ENCODE measurements at places on chromosomes 6 and 20.

- no peak for DNase-seq
Measured at GRCh38 chr6:34908194-34908593, 19.1 kb downstream of the ANKS1A start.

DNA sequence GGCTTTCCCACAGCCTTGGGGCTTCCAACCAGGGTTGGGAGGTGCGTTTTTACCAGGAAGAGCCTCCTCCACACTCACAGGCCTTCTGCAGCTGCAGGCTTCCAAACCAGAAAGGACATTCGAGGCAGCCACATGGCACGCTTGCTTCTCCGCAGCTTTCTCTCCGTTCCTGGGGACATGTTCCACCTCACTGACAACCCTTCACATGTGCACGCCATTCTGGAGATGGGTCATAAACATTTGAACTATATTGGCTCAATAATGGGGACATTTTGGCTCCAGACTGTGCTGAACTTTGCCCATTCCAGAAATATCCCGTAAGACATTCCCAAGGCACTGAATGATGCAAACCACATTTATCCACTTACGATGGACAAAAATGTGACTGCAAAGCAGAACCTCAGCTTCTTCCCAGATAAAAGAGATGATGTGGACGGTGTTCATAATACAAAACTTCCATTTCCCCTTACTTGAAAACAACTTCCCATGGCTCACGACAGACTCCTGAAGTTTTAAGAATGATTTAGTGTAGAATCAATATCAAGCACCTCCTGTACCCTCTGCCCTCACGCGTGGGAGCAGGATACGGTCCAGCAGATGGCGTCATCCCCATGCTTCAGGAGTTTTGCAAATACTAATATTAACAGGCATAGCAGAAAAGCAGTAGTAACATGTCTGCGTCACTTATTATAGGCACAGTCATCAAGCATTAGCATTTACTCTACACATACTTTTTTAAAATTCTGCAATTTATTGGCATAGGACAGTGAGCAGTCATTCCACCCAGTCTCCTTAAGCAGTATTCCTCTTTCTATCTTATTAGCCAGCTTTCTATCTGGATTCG, 25.4 kb upstream of the FOXF2 start:
- DNase-seq: peak; percentile 25

DNA sequence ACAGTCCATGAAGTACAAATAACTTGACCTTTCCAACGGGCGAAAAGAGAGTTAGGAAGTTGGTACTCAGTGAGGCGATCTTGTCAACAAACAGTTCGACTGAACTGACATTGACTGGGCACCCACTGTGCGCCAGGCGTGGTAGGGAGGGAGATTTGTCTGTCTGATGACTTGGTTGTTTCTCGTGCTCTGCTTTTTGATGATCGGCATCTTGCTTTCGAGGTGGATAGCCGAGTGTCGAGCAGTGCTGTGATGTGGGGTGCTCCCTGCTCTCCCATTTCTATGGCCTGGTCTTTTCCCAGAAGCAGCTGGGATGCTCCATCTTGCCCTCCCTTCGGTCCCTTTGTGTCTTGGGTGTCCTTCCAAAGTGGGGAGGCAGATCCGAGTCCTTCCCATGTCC, 30.4 kb downstream of the RPP40 start:
- DNase-seq: no peak

- DNase-seq: no peak
Measured at GRCh38 chr20:47024461-47024937, 129.9 kb downstream of the EYA2 start.

DNA sequence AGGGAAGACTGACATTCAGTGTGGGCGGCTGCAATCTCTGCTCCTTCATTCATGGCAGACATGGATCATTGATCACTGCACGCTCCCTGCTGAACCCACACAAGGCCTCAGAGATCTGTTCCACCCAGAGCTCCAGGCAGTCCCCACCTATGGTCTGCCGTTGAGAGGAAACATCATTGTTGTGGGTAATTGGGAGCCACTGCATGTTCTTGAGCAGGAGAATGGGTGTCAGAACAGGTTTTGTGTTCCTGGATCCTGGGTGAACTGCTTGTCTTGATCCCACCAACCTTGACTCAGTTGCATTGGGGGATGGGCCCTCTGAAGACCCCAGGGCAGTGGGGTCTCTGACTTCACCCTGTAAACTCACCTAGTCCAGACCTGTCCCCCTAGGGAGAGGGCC, 23.1 kb upstream of the CCDC167 start:
- DNase-seq: no peak

DNA sequence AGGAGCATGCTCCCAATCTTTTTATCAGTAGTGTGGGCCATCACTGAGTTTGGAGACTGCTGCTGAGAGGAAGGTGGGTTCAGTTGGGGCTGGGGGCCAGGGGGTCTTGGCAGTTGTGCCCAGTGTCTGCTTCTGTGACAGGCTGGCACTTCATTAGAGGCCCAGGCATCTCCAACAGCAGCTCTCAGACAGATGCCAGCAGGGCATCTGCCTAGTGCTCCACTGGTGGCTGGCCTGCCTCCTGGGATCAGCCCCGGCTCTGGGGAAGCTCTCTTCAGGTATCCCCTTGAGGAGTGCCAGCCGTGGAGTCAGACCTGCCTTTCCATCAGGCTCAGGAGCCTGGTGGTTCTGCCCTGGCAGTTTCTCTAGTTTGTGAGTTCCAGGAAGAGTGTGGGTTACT, 77.3 kb downstream of the DTD1 start:
- no peak for DNase-seq

DNA sequence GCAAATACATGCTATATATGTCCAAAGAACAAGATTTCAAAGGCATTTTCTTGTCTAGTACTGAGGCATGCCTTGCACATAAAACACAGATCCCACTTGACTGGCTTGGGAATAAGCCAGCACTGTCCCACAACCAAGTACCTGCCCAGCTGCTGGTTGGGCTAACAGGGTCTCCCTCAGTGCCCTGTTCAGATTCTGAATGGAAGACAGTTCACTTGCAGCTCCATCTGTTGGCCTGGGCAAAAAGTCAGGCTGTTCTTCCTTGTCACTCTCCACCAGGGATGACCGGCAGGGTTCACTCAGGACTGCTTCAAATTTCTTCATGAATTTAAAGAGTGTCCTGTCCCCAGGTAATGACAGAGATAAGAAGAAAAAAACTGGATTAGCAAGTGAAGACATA, 44.4 kb upstream of the LYRM2 start:
- no peak for DNase-seq

GRCh38 chr20:31578448-31579138, 26.5 kb upstream of the ID1 start:
- DNase-seq: no peak

DNA sequence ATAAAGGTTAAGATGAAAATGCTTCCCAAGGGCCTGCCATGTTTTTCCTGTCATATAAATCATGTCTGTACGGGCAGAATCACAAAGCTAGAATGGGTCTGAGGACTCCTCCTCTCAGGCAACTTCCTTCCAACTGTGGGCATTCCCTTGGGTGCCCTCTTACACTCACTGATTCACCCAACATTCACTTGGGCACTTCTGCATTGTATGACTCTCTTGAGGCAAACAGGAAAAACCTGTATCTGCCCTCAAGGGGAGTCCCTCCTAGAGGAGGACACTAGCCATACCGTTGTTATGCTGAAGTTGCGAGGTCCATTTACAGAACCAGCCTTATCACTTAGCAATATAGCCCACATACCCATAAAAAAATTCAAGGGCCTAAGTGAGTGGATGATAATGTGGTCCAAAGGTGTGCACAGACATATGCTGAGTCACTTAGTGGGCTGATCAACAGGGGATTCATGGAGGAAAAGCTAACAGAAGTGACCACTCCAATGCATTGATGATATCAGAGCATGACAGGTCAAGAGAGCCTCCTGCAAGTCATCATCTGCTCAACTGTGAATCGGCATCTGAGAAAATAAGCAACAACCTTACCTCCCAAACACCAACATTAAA, 131.1 kb downstream of the ATXN1 start:
- DNase-seq: no peak

- no peak for DNase-seq
Measured at GRCh38 chr6:162198076-162198475, 529.5 kb downstream of the PRKN start.

DNA sequence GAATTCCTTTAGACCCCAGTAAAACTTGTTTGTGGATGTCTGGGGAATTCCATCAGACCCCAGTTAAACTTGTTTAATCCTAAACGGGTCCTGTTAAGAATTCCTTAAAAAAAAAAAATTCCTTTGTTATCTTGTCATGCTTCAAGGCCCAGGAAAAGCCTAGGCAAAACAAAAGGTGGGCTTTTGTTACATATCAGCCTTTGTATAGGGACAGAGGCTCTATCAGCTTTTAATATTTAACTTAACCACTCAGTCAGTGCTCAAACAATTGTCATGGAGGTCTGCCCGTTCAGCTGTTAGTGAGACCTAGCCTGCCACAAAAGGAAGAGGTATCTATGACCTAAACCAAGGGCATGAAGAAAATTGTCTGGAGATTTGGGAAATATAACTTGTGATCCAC, 53.1 kb downstream of the SLC22A1 start:
- DNase-seq: no peak

DNA sequence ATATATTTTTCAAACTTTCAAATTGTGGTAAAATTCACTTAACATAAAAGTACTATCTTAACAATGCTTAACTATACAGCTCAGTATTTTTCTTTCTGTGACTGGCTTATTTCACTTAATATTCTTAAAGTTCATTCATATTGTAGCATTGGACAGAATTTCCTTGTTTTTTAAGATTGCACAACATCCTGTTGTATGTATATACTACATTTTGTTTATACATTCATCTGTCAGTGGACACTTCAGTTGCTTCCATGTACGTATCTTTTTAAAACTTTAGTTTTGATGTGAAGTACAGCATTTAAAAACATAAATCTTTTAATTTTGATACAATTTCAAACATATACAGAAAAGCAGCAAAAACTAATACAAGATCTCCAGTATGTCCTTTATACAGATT, 220.7 kb downstream of the ZFAND3 start:
- no peak for DNase-seq

GRCh38 chr20:58660855-58661597, 9.9 kb downstream of the STX16 start:
- DNase-seq: no peak

DNA sequence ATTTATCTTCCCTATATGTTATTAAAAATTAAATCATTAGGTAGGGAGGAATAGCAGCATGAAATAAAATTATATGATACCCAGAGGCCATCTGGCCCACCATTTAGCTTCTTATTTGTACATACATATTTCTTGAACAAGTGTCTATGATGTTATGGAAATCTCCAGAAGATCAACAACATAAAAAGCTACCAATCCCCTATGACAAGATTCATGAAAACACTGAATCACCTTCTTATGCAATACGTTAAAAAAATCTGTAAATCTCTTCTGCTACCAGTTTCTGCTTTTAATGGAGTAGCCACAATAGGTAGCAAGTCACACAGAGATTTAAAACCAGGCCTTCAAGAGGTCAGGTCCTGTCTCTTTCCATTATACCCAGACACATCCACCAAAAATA, 125.8 kb upstream of the ENPP5 start:
- DNase-seq: no peak

DNA sequence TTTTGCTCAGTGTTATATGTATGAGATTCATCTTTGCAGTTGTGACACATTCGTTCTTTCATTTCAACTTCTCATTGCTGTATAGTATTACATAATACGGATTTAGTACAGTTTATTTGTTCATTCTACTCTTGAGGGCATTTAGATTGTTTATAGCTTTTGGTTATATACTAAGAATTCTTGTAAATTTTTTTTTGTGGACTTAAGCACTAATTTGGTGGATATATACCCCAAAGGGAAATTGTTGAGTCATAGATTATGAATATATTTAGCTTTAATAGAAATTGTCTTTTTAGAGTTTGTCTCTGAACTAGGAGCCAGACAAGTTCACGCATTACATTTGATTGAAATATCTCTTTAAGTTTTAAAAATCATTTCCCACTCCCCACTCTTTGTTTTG, 79.6 kb downstream of the DNAH8 start:
- DNase-seq: no peak

GRCh38 chr6:8539453-8539852, 104.1 kb upstream of the SLC35B3 start:
- DNase-seq: peak; percentile 38

DNA sequence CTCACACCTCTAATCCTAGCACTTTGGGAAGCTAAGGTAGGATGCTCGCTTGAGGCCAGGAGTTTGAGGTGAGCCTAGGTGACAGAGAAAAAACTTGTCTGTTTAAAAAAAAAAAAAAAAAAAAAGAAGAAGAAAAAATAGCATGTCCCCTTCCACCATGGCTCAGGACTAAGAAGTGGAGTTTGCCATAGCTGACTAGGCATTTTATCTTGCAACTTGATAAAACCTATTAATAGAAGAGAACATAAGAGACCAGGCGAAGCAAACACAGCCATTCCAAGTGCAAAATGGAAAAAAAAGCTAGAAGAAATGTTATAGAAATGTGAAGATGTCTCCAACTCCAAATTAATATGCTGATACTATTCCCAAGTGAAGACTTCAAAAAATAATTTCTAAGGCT, 277.5 kb downstream of the MEI4 start:
- no peak for DNase-seq

- DNase-seq: no peak
Measured at GRCh38 chr20:56626367-56627121, 2.6 kb upstream of the TFAP2C start.

- no peak for DNase-seq
Measured at GRCh38 chr6:53734473-53735299, 60.1 kb upstream of the LRRC1 start.

- no peak for DNase-seq
Measured at GRCh38 chr6:153038378-153039057, 36.0 kb upstream of the MTRF1L start.

DNA sequence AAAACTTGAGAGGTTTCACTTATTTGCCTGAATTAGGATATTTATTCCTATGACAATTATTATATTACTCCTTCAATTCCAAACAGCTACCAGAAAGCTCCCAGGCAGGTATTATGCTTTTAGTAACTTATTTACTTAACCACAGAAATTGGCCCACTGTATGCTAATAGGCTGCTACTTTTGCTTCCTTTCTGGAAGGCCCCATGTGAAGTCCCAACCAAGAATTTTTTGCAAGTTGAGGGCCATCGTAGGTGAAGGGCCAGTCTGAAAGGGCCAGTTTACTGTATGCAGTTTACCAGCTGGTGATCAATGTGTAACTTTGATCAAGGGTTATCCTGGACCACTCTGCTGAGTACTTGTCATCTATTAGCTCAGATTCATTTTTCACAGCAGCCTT, 45.0 kb downstream of the EDN1 start:
- DNase-seq: no peak

- no peak for DNase-seq
Measured at GRCh38 chr20:23050076-23050838, 785 bp upstream of the THBD start.

DNA sequence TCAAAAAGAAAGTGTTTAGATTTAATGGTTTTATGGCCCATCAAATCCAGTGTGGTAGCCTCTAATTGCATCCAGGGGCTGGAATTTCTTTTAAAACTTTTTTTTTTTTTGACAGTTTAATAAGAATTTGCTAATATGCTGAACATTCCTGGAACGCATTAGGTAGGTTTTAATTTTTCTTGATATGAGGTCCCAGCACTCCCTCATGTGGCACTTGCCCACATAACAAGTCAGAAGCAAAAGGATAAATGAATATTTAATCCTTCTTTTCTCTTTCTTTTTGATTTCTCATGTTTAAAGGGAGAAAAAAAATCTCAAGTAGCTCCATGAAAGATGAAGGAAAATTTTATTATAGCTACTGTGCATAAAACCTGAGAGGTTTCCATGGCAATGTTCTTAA, 13.5 kb downstream of the HAO1 start:
- peak; percentile 30 for DNase-seq

Measured in NCI-H1105 treated with DMSO at 0.1 percent for 48 hours (cell line).